ENCODE measurements at places on chromosomes 4 and X.
A peak's percentile ranks its signal among the peaks of the same experiment; 100 is the strongest.

DNA sequence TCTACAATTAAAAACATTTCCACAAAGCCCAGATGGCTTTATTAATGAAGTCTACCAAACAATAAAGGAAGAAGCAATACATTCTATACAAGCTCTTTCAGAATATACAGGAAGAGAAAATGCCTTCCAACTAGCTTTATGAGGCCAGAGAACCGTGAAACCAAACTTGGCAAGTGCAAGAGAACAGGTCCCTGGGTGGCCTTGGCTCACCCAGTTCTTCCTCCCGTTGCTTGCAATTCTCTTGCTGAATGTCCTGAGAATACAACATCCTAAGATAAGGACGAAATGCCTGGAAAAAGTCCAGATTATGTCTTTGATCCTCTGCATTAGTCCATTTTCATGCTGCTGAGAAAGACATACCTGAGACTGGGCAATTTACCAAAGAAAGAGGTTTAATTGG lies 204.9 kb downstream of the MAD2L1 start:
- no peak for DNase-seq

DNA sequence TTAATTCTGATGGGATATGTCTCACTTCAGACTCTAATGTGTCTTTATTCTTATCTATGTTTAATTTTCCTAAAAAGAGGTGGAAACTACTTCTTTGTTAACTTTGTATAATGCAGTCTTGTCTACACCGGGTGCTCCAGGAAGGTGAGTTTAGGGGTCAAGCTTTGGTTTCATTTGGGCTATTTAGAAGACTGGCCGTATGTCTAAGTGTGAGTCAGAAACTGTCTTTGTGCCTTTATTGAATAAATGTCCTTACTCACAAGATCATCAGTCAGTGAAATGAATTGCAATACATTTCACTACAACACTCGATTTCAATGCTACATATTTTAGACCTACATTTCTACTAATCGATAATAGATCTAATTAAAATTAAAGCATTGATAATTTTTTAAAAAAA lies 56.2 kb downstream of the PROM1 start:
- no peak for DNase-seq

DNA sequence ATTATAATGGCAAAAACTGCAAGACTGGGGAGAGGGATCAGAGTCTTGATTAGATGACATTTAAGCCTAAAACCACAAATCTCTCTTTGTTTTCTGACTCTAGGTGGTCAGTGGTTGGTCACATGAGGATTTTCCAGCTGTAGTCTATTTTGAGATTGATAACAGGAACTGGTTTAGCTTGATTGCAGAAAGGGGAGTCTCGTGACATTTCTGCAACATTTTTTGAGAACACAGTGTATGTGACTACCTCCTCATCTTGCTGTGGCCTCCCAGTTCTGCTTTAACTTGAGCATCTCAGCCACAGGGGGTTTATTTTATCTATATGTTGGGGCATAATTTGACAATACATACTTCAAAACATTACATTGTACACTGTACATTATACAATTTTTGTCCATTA lies 726.4 kb upstream of the MAGEB2 start:
- DNase-seq = no peak

DNA sequence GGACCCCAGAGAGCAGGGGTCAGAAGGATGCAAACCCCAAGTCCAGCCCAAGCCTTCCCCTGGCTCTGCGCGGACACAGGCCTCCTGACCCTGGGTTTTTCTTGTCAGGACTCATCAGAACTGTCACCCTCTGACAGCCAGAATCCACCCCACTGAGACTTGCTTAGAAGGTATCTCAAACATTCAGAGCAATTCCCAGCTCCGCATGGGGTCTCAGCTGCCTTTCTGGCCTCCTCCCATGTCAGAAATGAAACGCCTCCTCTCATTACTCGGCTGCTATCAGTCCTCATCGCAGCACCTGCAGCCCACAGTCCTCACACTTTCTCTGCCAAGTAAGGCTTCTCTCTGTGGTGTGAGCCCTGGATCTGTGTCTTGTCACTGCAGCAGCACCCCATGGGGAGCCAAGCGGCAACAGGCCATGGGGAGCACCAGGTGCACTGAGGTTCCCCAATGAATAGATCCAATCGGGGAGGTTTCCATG lies 97.8 kb downstream of the WFS1 start:
- DNase-seq = no peak

DNA sequence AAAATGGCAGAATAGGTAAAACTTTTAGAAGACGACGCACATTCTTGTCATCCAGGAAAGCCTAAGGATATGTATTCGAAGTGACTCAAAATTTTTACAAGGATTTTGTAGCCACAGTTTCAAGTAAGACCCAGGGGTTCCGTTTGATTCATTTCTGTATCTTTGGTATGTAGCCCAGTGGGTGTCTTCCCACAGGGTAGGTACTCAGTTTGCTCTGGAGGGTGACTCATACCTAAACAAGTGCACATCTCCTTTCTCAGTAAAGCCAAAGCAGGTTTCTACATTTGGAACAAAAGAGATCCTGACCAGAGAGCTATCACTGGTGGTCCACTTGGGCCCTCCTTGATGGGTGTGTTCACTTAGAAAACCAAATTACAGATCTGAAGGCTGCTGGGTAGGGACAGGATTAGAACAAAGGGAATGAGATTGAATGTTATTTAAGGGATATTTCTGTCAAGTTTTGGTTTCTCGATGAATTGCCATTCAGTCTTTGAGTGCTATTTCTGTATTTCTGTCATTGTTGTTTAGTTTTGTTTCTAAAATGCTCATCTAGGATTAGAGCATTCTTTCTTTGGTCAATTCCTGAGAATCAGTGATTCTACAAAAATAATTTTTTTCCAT lies 56.1 kb downstream of the PLS3 start:
- peak; percentile 59 for DNase-seq

DNA sequence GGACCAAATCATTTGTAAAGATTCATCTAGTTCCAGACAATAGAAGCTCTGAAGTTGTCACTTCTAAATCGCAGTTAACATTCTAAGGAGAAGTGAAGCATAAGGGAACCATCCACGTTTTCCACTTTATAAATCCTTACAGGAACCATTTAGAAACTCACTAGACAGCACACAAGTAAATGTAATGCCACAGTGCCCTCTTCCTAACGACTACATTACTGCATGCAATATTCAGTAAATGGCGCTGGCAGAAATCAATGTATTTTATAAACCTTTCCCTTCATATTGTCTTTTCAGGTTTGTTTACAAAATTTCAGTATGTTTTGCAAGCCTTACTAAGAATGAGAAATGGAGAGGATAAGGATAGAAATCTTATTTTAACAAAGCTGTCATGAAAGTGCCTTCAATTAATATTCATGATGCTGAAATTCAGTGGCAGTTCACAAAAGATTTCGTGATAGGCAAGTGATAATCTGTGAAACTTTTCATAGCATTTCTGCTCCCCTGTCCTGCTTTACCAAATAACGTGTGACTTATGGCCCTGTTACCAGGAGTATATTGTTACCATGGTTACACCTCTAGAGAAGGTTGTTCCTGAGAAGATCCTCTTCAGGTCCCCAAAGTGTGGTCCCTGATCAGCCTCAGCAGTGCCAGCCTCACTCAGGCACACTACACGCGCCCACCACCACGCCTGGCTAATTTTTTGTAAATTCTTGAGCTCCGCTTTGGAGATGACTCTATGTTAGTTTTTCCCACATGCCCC lies 54.2 kb downstream of the TMA16 start:
- DNase-seq = no peak

- no peak for DNase-seq
Observed at GRCh38 chr4:169621731-169622492, 1.5 kb downstream of the CLCN3 start.

DNA sequence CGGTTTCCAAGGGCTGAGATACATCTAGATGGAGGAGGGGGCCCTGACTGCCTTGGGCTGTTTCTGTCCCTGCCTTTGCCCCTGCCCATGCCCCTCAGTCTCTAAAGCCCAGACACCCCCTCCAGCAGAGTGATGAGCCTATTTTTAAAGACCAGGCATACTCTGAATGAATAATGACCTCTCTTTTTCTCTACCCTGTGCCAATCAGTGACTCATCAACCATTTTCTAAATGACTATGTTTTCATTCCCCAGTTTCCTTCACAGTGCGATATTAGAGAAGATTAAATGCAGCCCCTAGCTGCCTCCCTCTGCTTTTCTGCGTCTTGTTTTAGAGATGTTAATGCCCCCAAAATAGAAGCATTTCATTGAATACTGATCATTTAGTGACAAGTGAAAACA lies 15.5 kb upstream of the NHS start:
- DNase-seq = no peak

DNA sequence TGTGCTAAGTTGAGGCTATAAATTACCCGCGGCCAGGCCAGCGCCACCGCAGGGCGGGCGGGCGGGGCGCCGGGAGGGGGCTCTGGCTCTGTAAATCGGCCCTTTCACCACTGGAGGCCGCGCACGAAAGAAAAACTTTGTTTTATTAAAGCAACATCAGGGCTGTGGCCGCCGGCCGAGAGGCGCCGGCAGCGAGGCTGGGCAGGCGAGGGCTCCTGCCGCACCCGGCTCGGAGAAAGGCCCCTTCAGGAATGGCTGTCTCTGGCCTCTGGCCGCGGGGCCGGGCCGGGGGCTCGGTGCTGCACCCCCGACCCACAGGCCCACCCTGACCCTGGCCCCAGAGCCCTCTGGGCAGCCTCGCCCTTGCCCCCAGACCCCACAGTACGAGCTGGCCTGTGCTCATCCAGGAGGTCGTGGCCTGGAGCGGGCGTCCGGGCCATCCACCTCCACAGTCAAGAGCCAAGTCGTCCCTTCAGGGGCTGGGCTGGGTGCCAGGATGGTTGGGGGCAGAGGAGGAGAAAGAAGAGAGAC lies 29.5 kb upstream of the FGFR3 start:
- no peak for DNase-seq

DNA sequence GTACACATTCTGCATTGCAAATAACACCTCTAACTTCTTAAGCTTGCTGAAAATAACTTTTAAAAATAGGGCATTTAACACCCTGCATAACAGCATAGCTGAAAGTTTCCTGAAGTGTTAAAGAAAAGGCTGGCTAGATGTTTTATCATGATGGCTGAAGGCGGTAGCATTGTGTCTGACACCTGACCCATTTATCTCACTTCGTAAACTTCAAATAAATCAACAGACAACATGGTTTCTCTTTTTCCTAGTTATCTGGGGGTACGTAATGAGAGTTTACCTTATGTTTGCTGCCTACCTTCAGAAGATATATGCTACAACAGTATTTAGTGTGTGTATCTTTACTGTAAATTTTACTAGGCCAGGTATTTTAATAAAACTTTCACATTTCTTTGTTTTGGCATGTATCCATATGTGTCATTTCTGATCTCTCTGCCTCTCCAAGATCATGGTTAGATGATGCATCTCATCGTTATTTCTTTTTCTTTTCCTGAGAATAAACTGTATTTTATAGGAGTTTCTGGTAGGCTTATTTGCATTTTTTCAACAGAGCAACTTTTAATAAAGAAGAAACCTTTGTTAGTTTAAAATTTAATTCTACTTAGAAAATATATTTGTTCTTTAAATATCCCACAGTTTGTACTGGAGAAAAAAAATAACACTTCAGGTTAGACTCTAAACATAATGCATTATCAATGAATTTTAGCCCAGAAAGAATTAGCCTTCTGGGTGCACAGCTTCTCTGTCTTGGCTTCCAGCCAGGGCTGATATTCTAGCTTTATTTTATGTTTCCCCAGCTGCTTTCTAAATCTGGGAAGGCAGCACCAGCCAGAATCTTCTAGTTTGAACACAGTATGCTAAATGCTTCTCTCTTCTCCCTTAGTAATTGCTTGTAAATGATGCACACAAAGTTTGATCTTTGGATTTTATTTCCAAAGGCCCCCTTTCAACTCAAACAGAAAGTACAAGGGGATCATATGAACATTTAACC lies 2.9 kb downstream of the NDST4 start:
- DNase-seq = no peak

- no peak for DNase-seq
Observed at GRCh38 chr4:67342291-67342690, 203.0 kb downstream of the CENPC start.

GRCh38 chr4:185341841-185342240 lies 53.9 kb downstream of the LRP2BP start:
- no peak for DNase-seq

- no peak for DNase-seq
Observed at GRCh38 chr4:140857111-140857510, 100.9 kb upstream of the TBC1D9 start.

- DNase-seq = no peak
Observed at GRCh38 chr4:102305666-102306065, 39.6 kb downstream of the SLC39A8 start.

GRCh38 chrX:132668178-132668577 lies 179.3 kb upstream of the MBNL3 start:
- DNase-seq = no peak

GRCh38 chr4:36142504-36142903 lies 101.8 kb downstream of the ARAP2 start:
- no peak for DNase-seq

DNA sequence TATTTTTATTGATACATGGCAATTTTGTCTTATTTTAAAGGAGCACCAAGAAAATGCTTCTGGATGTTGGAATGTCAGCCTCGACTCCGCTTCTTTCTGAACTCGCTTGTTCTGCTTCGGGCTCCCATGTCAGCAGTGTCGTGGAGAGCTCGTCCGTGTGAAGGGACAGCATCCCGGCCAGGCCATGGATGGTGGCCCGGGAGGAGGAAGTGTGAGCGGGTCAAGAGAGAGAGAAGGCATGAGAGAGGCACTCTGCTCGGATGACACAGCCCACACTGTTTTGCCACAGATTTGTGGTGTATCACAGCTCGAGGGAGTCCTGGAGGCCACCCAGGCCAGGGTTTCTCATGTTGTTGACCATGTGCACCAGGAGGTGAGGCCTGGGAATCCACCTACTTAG lies 107.0 kb downstream of the TRAPPC11 start:
- no peak for DNase-seq

DNA sequence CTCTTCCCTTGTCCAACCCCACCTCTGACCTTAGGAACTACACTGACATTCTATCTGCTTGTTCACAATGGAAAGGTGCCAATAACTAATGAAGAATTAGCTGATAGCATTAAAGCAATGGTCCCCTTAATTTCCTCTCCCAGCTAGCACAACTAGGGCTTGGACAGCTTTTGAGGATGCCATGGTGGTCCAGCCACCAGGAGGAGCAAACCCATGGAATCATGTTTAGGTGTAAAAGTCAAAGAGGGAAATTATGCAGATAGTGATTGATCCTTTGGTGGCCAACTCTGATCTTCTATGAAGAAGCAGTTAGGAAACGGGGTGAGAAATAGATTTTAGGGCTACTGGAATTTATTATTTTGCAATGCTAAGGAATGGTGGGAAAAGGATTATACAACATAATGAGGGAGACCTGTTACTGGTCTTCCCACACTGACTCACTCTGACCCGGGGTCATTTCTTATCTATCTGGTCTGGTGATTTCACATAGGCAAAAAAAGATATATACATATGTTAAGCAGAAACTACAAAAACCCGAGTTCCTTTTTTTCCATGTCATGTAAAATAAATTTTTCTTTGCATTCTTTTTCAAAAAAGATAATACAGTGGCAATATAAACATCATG lies 45.8 kb upstream of the FBXW7 start:
- no peak for DNase-seq

DNA sequence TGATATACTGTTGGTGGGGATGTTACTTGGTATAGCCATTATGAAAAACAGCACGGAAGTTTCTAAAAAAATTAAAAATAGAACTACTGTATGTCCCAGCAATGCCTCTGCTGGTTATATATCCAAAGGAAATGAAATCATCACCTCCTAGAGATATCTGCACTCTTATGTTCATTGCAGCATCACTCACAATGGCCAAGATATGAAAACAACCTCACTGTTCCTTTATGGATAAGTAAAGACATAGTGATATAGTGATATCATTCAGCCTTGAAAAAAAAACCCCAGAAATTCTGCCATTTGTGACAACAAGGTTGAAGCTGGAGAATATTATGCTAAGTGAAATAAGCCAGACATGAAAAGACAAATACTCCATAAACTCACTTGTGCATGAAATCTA lies 543.8 kb upstream of the SLIT2 start:
- DNase-seq = no peak

Measured in AG09309 (cell line).